H4 (cell line): ENCODE measurements at places on chromosomes 2 and 18. TPM values are rescaled to one million over a fixed set of nuclear protein-coding genes. Genes with fewer than 3 reads are reported as not detected.
A peak's percentile ranks its signal among the peaks of the same experiment; 100 is the strongest.

The UGT1A3 gene
- not detected in 2 replicates for total RNA-seq

The MAIP1 gene
- 28.6 and 30.6 TPM in 2 replicates for total RNA-seq

- DNase-seq, result peak; percentile 53
Observed at GRCh38 chr2:198127627-198128026, 323.2 kb downstream of the PLCL1 start.

GRCh38 chr2:231874944-231875343, 51.3 kb downstream of the NPPC start:
- no peak for DNase-seq

The SERPINB4 gene
- total RNA-seq, result not detected in 2 replicates

DNA sequence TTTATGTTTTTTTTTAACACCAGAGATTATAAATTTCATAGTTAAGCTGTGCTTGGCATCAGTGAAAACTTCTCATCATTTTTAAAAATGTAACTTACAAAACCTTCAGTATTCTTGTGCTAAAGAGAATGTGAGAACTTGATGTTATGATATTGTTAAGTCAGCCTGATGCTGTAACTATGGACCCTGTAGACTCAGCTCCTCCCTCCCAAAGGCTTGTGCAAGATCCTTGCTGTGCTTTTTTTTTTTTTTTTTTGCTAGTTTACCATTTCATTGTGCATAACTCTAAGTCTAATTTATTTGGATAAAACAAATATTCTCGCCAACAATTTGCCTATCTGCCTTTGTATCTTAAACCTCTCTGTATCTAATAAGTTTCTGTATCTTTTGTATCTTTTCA, 12.9 kb upstream of the TFPI start:
- no peak for DNase-seq

The PCBP1 gene
- total RNA-seq, result 15.1 and 23.2 TPM in 2 replicates

The ZAP70 gene
- not detected in 2 replicates for total RNA-seq

DNA sequence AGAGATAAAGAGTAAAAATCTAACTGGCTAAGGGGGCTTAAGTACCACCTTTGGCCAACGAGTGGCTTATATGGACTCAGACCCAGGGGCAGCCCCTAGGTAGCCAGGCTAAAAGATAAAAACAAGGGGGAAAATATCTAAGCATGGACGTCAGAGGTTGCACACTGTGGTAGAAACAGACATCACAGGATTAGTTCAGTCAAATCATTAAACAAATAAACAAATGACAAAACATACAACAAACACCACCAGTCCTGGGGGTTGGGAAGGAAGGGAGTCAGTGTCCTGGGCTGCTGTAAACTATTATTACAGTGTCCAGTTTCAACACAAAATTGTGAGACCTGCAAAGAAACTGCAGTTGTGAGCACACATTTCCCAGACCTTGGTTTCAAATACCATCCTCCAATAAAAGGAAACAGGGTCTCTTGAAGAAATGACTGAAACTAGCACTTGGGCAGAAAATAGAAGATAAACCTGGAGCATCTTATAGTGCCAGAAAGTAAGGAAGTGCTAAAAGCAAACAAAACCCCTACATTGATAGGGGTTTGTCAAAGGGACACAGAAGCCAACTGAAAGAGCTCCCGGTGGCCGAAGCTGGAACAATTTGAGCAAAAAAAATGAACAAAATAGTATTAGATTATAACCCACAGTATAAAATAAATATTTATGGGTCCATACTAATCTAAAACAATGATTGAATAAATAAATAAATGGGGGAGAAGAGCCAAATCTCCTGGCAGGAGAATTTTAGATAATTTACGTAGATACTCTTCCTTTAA, 154.8 kb upstream of the KLF7 start:
- no peak for DNase-seq

The ATOH8 gene
- total RNA-seq, result 13.1 and 13.6 TPM in 2 replicates

DNA sequence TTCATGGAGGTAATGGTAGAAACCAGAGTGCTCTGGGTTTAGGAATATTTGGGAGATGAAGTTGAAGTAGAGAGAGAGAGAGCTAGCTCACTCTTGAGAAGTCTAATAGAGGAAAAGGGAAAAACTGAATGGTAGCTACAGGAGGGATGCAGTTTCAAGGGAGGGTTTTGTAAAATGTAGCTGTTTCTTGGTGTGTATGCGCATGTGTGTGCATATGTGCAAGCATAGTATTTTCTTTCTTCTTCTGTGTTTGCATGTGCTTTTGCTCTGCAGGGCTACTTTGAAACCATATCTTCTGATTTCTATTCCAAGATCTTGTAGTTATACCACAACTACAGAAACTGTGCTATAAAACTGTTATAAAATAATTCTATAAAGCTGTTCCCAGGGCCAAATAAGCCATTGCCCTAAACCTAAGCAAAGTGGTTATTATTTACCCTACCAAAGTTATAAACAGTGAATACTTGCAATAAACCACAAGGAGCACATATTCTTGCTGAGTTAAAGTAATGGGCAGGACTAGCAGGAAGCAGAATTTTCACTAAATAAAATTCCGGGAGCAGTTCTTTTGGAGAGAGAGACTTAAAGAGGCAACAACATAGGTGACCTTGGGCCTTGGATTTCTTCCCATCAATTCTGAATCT, 145.3 kb upstream of the ZNF521 start:
- no peak for DNase-seq

DNA sequence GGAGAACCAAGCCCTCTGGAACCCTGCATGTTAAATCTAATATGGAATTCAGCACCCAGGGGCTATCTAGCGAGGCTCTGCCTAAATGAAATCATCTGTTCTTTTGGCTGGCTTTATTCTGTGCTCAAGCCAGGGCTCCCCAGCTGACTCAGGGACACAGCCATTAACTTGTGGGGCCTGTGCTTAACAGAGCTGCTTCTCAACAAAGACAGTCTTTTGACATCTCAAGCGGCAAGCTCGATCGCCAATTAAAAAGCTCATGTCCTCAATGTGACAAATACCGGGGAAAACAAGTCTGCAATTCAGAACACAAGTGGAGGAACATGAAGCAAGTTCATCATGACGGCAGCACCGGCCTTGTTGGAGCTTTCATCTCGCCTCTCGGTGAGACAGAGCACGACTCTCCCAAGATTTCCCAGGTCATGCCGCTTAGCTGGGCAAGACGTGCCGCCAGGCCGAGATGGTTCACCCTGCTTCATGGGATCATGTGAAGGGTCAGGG, 64.9 kb downstream of the KLHL29 start:
- DNase-seq, result no peak

DNA sequence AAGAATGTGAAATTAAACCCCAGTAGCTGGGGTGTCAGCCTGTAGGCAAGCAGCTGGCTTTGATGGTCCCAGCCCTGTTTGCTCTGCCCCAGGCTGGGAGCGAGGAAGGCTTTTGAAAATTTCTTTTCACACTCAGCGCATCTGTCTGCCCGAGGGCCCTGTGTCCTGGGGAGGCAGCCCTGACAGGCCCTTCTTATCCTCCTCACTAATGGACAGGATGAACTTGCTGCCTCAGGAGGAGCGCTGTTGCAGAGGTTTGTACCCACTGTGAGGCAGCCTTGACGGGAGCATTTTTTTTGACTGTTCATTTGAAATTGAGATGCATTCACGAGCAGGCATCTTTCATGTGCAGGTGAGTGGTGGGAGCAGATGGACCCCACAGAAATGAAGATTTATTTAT, 62.4 kb downstream of the SERPINB8 start:
- no peak for DNase-seq

GRCh38 chr2:227411320-227411989, 23.7 kb upstream of the SCYGR1 start:
- no peak for DNase-seq

DNA sequence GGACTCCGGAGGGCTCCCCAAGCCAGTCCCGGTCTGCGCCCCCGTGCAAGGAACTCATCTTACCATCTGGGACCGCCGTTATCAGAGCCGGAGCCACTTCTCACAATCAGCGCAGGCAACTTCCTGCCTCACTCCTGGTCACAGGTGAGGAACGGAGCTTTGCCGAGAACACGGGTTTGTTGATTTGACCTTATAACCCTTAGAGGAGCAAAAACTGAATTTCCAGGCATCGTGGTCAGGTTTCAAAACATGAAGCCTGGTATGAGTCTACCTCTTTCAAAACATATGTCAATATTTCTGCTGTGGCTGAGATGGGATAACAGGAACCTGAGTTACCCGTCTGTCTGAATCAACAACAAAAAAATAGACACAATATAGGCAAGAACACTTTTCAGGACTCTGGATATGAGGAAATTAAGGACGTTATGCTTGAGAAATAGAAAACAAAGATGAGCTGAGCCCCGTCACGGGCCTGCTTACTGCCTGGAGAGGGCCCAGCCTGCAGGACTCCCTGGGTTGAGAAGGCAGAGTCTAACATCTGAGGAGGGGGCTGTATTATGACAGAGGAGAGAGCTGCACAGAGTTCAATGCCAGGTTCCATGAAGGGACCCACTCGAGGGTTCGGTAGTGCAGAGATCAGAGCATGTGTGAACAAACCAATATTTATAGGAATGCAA, 148.7 kb downstream of the NDUFA10 start:
- no peak for DNase-seq

DNA sequence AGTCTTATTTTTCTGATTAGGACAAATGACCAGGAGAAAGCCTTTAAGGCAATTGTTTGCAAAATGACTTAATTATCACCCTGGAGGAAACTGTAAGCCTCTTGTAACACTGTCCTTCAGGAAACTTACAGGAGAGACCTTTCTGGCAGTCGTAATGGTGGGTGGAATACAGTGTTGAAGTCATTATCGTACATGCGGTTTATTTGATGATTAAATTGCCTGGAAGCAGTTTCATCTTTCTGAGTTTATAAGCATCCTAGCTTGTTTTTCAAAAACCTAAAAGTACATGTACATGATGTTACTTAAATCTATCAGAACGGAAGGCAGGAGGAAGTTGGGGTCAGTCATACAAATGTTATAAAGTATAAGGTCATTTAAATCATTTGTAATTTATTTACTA, 86.2 kb upstream of the RAB27B start:
- DNase-seq, result no peak

The REL gene
- 2.9 and 3.0 TPM in 2 replicates for total RNA-seq

The MROH2A gene
- 0.02 TPM in 1 of 2 replicates, not detected in the other for total RNA-seq

The SULT1C2 gene
- 0.45 and 0.70 TPM in 2 replicates for total RNA-seq

The FOXI3 gene
- total RNA-seq, result not detected in 2 replicates

DNA sequence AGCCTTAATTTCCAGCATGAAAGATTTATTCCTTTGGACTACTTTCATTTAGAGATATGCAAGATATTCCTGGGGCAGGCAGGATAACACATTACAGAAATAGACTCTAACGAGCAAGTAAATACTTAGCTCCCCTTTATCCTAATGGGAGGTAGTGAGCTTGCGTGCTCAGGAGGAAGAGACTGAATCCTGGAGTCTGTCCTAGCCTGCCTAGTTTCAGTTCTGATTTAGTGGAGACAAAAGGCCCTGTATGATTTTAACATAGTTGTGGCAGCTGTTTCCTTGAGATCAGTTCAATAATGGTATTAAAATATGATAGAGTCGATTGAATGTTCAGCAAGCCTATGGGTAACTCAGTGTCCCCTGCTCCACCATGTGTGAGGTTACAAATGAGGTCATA, 109.5 kb downstream of the FMNL2 start:
- DNase-seq, result no peak

- DNase-seq, result no peak
Observed at GRCh38 chr2:142876423-142876822, 1.0 kb upstream of the KYNU start.

DNA sequence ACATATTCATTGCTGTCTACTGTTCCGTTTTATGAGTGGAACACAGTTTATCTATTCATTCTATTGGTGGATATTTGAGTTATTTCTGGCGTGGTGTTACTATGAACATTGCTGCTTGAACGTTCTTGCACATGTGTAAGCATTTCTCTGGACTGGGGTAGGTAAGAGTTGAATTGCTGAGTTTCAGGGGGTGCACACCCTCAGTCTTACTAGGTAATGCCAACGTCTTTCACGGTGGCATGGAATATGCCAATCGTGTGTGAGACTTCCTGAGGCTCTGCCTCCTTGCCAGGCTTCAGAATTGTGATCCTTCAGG, 56.4 kb upstream of the TXNDC2 start:
- no peak for DNase-seq

GRCh38 chr18:63177259-63177658, 142.3 kb downstream of the BCL2 start:
- DNase-seq, result no peak

DNA sequence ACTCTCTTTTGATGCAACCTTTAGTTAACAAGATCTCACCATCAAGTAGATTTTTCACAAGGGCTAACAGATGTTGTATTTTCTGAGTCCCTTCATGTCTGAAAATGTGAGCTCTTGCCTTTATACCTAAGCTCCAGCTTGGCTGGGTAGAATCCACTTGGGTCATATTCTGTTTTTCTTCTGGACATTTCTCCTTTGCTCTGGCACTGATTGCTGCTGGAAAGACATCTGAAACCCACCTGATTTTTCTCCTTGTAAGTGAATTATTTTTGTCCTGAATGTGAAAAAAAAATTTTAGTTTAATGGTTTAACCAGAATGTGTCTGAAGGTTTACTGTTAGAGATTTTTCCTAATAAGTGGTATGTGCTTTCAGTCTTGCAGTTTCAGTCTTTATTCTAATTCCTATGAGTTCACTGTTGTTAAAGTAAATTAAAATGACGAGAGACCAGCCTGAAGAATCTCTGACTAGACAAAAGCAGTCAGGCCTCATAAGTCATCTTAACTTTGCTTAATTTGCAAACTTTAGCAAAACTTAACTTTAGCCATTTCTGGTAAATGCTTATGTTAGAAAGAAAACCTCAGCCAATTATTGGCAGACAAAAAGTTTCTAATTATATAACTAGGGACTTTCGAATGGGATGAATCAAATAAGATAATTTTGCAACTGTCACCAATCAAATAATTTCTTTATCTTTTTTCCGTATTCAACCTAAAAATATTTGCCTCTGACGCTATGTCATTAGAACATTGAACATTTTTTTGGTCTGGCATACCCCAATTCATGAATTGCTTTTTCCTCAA, 70.8 kb downstream of the ACAA2 start:
- DNase-seq, result no peak

The CMPK2 gene
- total RNA-seq, result 3.4 and 4.8 TPM in 2 replicates

The CYRIA gene
- 0.33 and 0.53 TPM in 2 replicates for total RNA-seq

The HADHB gene
- total RNA-seq, result 68.8 and 71.4 TPM in 2 replicates

- DNase-seq, result peak; percentile 37
Observed at GRCh38 chr2:99880148-99880963, 262.0 kb downstream of the AFF3 start.

GRCh38 chr18:48676756-48677368, 138.0 kb downstream of the CTIF start:
- DNase-seq, result peak; percentile 42

DNA sequence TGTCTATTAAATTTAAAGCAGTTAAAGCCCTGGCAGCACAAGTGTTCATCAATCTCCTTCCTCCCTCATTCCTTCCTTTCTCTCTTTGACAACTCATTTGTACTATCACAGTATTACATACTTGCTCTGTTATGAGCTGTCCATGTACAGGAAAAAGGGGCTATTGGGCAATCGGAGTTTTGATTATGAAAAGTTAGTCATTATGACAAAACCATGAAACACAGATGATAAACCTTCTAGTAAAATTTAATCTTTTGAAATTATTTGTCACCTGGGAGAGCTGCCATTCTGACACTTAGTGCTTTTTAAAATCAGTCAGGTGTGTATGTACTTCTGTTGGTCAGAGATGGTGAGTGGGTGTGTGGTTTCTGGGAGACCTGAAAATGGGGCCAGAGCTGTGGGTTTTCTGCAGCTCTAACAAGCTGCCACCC, 39.4 kb downstream of the MAP4K4 start:
- no peak for DNase-seq

- no peak for DNase-seq
Observed at GRCh38 chr2:162172802-162173370, 20.8 kb upstream of the GCG start.
